IPS DF 19.7 (cell line): ENCODE measurements at places on chromosomes 3 and 15.
A peak's percentile ranks its signal among the peaks of the same experiment; 100 is the strongest.

DNA sequence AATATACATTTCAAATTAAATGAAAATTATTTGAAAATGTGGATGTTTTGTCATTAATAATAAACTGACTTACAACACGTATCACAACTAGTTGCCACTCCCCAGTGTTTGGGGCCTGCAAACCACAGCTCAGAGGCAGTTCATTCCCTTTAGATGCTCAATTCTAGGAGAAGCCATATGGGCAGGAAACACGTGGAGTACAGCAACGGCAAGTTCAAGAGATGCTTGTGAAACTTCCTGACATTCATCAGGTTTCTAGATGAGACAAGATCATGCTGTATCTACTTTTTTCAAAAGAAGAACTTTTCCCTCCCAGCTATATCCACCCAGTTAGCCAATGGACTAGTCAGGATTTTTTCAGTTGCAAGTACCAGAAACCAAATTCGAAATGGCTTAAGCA lies 17.6 kb upstream of the PLA2G4D start:
- DNase-seq, result no peak

- DNase-seq, result no peak
Measured at GRCh38 chr3:115151921-115152320, 4.8 kb upstream of the ZBTB20 start.

- no peak for DNase-seq
Measured at GRCh38 chr15:72155003-72155621, 36.9 kb downstream of the SENP8 start.

- DNase-seq, result peak; percentile 42
Measured at GRCh38 chr3:196609343-196609775, 30.1 kb upstream of the NRROS start.

GRCh38 chr15:70976851-70977250 lies 84.2 kb downstream of the LRRC49 start:
- DNase-seq, result no peak

DNA sequence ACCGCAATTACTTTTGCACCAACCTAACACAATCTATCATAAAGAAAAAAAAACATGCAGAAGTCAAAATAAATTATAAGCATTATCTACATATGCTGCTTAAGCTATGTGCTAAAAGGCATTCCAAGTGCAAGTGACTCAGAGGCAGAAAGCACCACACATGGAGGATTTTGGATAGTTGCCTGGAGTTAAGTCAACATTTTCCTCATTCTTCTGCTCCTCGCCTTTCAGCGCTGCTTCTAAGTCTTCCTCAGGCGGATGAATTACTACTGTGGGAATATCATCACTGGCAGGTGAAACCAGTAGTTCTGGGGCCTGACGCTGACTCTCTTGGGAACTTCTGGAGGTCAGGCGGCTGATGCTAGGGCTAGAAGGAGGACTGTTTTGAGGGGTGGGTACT lies 53.1 kb downstream of the SLC4A7 start:
- no peak for DNase-seq

DNA sequence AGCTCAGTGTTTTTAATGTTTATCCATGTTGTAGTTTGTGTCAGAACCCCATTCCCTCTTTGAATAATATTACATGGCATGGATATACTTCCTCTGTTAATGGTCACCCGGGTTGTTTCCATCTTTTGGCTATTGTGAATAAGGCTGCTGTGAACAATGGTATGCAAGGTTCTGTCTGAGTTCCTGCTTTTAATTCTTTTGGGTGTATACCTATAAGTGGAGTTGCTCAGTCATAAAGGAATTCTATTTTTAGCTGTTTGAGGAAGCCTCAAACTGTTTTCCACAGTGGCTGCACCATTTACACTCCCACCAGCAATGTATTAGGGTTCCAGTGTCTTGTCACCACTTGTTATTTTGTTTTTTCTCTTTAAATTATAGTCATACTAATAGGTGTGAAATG lies 99.6 kb downstream of the SLC25A26 start:
- DNase-seq, result no peak

DNA sequence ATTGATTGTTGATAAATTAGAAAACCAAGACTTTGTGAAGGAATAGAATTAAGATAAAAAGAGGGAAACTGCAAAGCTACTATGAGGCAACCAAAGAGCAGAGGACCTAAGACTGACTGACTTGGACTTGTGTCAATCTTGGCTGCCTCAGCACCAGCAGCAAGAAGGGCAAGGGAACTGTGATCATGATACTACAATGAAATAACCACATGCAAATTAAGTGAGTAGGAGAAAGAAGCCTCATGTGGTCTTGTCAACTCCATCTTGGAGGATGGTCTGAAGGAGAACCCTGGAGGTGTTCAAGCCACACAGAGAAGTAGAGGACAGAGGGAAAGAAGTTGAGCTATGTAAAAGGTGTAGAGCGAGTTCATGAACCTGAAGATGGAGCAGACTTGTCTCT lies 47.3 kb upstream of the THRB start:
- DNase-seq, result no peak

GRCh38 chr3:159246385-159246784 lies 444.5 kb downstream of the MFSD1 start:
- DNase-seq, result no peak

DNA sequence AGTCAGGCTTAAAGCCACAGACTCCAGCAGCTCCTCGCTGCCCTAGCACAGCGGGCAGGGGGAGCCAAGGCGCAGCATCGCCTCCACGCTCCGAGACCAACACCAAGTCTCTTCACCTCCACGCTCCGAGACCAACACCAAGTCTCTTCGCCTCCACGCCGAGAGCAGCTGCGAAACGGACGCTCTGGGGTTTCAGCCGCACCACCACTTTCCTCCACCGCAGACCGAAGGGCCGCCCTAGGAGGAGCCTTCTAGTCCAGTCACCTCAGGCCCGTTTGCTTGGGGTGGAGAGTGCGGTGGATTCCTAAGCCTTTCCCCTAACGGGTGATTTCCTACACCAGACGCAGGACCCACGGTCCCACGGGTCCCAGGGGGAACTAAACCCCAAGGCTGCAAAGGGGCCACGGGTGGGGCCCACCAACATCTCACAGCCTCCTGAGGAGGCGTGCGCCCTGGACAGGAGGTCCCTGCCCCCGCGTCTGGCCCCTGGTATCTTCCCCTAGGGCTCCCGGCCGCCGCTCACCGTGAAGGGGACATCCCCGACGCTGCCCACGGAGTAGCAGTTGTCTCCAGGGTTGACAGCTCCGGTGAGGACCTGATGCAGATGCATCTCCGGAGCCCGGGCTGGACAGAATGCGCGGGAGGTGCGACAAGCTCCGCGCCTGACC lies 501 bp downstream of the DMXL2 start:
- DNase-seq, result no peak

- no peak for DNase-seq
Measured at GRCh38 chr15:85289677-85290365, 90.6 kb upstream of the AKAP13 start.

DNA sequence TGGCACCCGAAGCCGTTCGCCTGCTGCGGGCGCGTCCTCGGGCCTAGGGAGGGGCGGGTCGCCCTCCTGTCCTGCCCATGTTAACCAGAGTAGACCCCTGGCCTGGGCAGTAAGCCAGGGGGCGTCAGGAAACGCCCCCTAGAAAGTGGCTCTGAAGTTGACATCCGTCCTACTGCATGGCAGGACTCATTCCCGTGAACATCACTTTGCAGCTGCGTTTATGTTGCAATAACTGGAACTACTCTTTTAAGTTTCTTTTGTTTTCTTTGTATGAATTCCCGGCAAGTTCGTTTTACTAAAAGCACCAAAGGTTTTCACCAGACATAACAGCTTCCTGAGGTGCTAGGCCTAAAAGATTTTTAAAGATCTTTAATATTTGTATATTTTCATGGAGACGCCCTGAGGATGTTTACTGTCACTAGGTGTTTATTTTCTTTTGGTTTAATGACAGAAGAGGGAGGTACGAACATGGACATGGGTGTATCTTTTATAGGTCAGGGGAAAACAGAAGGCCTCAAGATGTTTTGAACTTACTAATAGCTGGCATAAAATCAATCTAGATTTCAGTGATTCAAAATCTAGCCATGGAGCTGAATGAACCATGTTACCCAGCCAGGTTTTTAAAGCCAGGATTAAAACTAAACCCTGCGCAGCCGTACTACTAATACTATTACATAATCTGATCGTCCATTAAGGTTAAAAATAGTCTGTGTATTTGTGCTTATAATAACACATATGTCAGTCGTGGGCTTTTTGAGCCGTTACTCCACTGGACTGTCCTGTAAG lies 1.0 kb downstream of the C15orf61 start:
- no peak for DNase-seq

GRCh38 chr3:129602730-129603560 lies 3.5 kb downstream of the PLXND1 start:
- no peak for DNase-seq

- DNase-seq, result no peak
Measured at GRCh38 chr15:95929232-95929846, 401.2 kb upstream of the NR2F2 start.

- DNase-seq, result no peak
Measured at GRCh38 chr3:30948426-30948825, 54.0 kb upstream of the GADL1 start.

DNA sequence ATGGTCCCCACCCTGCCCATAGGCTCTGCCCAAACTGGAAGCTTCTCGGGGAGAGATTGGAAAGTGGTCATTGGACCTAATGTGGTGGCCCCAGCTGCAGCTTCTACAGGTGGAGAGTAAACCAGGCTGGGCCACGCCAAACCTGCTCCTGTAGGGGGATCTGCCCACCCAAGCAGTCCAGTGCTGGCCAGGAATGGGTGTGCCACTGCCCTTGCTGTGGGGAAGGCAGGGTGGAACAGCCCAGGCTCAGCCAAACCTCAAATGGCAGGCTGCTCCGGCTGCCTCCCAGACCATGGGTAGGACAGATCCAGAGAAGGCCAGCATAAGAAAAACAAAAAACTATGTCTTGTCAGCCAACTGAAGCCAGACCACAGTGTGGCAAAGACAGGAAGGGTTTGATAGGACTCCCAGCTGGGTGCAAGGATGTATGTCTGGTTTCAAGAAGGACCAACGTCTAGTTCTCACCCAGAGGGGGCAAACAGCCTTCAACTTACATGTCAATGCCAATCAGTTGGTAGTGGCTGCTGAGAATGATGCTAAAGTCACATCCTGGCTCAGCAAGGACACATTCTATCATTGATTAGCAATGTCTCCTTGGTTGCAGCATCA lies 267.3 kb downstream of the UACA start:
- no peak for DNase-seq

- DNase-seq, result no peak
Measured at GRCh38 chr15:100096248-100096600, 245.6 kb downstream of the ADAMTS17 start.

DNA sequence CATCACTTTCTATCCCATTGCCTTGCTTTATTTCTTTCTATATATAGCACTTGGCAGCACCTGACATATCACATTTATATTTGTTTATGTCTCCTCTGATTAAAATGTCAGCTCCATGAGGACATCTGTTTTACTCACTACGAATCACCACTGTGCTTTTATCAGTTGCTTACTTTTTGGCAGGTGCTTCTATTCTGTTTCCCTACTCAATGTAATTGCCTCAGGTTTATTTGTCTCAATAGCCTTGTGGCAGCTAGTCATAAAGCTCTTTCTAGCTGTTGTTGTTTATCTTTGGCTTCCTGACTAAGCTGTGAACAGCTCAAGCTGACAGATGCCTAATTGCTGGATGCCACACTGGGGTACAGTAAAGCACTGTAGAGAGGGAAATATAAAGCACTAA lies 85.5 kb downstream of the VPS13C start:
- no peak for DNase-seq

DNA sequence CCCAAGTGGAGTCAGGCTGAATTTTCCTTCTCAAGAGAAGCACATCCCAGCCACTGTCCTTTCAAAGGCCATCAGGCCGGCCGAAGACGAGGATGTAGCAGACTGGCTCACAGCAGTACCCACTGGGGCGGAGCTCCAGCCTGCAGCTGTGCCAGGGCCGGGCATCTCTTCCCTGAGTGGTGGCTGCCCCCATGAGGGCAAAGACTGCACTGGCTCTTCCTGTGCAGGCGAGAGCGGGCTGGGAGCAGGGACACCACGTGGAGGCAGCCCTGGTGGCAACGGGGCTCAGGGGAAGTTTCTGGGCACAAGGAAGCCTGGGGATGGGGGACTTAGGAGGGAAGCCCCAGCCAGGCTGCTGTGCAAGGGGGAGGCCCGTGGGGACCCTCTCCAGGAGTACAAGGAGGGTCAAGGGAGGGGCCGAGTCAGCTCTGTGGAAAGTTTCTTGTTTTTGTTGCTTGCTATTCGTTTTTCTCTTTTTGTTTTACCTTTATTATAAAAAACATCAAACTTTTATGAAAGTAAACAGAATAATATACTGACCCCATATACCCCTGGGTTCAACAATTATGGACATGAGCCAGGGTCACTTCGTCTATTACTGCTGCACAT lies 66.1 kb downstream of the RPN1 start:
- DNase-seq, result peak; percentile 72
